Stimulated activated CD8-positive, alpha-beta memory T cell treated with anti-CD3 and anti-CD28 coated beads, Interleukin-15, amount 100 ng/mL, for 48 hours (primary cell): ENCODE measurements at places on chromosomes 3 and 15.

- DNase-seq: no peak
These were observed 807.4 kb downstream of the SQOR start for GRCh38 chr15:46442184-46442583.

- no peak for DNase-seq
These were observed 40.1 kb downstream of the FLNB start for GRCh38 chr3:58048301-58048700.

GRCh38 chr3:162517110-162517509 lies 1020.5 kb downstream of the OTOL1 start:
- DNase-seq: no peak

GRCh38 chr15:67884514-67885174 lies 44.8 kb upstream of the RNU6-1 start:
- peak; percentile 23 for DNase-seq

DNA sequence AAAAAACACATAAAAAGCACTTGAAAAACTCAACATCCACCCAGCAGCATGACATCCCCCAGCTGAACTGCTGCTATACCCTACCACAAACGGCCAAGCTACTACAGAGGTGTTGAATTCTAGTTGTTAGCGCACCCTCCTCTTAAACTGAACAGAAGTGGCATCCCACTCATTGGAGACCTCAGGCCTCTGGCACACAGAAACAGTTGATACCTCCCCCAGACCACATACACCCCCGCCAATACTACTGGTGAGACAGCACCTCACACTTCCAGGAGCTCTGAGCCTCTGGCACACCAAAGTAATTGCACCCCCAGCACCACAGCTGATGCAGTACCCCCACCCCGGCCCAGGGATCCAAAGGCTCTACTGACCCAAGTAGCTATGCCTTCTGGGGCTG lies 190.2 kb downstream of the SCAPER start:
- no peak for DNase-seq

GRCh38 chr3:52053307-52054304 lies 2.8 kb downstream of the DUSP7 start:
- DNase-seq: no peak

GRCh38 chr3:168072323-168072650 lies 23.4 kb downstream of the GOLIM4 start:
- DNase-seq: no peak

GRCh38 chr15:40367371-40367685 lies 9.3 kb downstream of the DISP2 start:
- no peak for DNase-seq

DNA sequence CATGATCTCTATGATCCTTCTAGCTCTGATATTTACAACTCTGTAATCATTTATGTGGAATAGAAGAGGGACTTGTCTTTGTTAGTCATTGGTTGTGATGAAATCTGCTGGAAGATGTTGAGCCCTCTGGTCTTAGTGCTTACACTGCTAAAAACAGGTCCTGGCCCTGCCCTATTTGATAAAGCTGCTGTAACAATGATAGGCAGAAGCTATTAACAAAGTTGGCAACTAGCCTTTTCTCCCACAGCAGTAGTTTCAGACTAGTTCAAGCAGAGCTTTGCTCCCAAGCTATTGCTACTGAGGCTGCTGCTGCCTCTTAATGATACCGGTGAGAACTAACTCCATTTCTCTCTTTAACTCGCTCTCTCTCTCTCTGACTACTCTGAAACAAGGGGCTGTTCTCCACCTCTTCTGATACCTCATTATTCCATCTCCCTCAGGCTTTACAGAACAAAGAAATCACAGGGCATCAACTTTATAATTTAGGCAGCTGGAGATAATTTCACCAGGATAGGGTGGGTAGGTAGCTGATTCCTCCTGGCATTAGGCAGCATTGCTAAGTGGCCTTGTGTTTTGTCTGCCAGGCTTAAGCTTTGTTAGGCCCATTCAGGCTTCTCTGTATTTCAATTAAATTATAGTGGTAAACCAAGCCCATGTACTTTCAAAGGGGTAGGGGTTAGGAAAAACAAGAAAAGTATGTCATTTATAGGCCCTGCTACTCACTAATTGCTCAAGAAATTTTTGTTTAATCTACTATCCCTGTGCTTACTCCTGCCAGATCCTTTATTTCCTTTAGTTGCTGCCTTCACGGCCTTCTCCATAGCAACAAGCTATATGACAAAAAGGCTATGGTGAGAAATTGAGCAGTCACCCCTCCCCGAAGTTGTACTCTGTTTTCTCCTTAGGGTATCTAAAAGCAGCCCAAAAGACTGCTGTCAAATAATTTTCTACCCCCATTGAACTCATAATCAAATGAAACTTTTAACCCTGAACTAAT lies 139.6 kb downstream of the RBPMS2 start:
- DNase-seq: no peak

DNA sequence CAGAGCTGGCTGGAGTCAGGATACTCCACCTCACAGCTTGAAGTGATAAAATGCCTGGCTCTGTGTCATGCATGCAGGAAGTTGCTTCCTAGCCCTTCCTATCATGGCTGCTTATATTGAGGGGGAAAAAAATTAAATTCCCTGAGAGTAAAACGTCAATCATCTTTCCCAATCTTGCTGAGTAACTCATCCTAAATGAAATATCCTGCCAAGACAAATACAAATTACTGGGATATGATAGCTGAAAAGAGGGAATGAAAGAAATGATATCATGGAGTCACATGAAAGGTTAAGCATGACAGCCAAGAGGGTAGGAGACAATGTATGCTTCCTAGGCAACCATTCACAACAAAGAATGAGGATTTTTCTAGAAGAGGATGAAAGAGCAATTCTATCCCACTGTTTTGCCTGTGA lies 110.6 kb downstream of the ABI3BP start:
- no peak for DNase-seq

- no peak for DNase-seq
These were observed 15.2 kb downstream of the DIS3L start for GRCh38 chr15:66308531-66308930.

GRCh38 chr15:79083154-79083553 lies 7.4 kb downstream of the RASGRF1 start:
- no peak for DNase-seq

GRCh38 chr3:49630784-49631183 lies 43.4 kb upstream of the APEH start:
- DNase-seq: no peak

- DNase-seq: no peak
These were observed 64.9 kb upstream of the RAD18 start for GRCh38 chr3:9028134-9028533.
